Stimulated activated CD4-positive, alpha-beta T cell treated with anti-CD3 and anti-CD28 coated beads, Interleukin-15, amount 100 ng/mL, for 1 hour (primary cell): ENCODE measurements at places on chromosomes 7 and 10.

DNA sequence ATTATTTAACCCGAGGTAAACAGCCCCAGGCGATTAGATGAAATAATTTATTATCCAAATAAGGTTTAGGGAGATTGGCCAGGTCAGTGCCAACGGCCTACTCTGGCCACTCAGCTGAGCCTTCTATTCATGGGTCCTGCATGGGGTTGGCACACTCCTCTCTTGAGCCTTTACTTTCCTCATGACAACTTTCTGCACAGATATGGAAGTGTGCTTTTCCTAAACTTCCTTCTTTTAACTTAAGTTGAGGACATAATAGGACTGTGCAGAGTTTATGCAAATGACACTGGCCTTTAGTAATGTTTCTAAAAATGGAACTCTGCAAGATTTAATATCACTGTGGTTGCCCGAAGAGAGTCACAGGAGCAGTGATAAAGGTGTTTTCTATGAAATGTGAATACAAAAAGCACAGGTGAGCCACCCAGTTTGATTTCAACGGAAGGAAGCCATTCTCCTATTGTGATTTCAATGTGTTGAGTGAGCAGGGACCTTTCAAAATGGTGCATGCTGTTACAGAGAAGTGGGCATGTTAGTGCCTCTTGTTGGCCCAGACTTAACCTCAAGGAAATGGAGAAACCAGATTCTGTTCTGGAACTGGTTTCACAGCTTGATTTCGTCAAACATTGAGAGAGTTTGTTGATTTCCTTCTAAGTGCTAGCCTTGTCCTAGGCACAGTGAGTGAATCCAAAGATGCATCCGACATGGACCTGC, 55.7 kb downstream of the LYZL2 start:
- DNase-seq = no peak

DNA sequence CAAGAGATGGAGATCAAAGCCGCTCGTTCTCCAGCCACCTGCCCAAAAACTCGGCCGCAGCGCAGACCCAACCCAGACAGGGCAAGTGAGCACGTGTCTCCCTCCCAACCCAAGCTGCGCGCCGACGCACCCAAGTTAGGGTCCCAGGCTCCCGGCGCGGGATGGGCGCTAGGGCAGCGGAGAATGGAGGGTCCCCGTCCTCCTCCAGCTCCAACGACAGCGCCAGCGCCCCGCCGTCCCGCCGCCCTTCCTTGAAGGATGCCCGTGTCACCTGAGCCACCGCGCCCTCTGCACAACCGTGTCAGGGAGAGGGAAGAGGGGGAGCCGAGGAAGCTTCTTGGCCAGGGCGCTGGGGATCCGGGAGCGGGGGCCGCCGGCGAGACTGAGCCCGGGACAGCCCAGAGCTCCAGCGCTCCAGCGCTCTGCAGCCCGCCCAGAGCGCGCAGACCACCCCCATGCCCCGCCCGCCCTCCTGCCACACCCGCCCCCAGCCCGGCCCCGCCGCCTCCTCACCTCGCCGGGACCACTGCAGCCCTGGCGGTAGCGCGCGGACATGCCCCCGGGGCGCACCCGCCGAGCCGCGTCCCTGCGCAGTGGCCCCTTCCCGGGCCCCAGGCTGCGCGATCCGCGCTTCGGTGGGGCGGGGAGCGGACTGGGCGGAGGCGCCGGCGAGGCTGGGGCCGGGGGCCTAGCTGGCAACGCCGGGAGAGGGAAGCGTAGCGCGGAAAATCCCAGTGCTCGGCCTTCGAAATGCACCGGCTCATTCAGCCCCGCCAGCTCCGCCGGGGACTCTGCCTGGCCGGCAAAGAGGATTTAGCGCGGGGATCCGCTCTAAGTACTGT, at the start of gene SLC16A12:
Gene SLC16A12 (minus strand): TSS at position 424 of the 842 bp plus-strand sequence. CDS start 73,016 bp downstream, outside the sequence.
- no peak for DNase-seq

DNA sequence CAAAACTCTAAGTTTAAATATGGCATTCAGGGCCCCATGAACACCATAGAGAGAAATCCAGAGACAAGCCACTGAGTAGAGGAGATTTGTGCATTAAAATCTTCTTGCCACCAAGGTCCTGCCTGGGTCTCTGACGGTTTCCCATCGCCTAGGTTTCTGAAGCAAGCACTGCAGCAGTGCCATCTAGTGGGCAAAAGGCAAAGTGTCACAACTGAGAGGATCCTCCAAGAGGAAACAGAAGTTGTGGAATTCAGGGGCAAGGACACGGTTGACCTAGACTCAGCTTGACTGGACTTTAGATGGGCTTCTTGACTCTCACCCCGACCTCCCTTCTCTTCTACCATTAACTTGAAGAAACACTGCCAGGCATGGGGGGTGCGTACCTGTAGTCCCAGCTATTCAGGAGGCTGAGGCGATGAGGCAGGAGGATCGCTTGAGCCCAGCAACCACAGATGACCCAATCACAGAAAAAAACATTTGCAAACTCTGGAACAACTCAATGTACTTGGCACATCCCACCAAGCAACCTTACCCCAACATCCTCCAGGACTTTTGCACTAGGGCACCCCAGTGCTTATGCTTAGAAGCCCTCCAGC, 604.1 kb downstream of the GALNT17 start:
- no peak for DNase-seq

GRCh38 chr10:80211786-80212185, 6.4 kb upstream of the ANXA11 start:
- no peak for DNase-seq

- no peak for DNase-seq
Measured at GRCh38 chr10:97388152-97388551, 13.0 kb downstream of the RRP12 start.
